Lung (tissue), 17 donors: ENCODE measurements at places on chromosomes 12 and 14. TPM values are rescaled to one million over a fixed set of nuclear protein-coding genes. Genes with fewer than 3 reads are reported as not detected.

OVCH1 gene
- total RNA-seq: not detected

ADCY6 gene
- 37.0 TPM for total RNA-seq

- no peak for DNase-seq
Measured at GRCh38 chr14:65472189-65472588, 59.7 kb downstream of the FUT8 start.

DNA sequence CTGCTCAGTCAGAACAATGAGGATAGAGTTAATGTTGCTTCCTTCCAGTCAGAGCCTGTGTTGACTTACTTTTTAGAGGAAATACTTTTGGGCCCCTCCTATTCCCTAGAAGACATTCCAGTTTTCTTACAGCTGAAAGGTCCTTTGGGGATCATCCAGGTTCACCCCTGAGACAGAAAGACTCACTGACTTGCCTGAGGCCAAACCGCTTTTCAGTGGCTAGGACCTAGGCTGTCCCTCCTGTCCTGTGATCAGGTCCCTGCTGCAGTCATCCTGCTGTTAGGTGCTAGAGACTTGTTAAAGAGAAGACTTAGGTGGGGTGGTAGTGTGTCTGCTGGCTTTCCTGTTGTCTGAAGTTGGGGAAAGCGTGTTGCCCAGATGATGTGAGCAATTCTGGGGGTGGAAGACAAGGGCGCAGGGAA lies 39.6 kb downstream of the SUSD6 start:
- no peak for DNase-seq

GRCh38 chr14:99679111-99679510 lies 5.0 kb upstream of the CYP46A1 start:
- DNase-seq: no peak

GRCh38 chr12:95083938-95084337 lies 10.5 kb upstream of the NR2C1 start:
- peak; percentile 87 for DNase-seq

DNA sequence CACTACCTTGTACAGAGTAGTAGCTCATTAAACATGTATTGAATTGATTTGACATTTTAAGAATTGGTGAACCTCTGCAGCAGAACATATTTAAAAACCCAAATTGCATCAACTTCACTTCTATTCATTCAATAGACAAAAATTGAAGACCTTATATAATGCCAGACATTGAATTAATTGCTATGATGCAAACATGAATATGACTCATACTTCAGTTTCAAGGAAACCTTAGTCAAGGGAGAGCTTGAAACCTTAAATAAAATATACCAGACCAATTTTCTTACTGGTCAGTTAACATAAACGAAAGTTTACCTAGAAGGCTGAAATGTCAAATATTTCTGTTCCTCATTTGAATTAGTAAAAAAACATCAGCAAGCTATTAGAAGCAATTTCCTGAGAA lies 5.0 kb upstream of the MGAT4C start:
- no peak for DNase-seq

- DNase-seq: no peak
Measured at GRCh38 chr14:56687123-56687522, 107.5 kb downstream of the TMEM260 start.

OTX2 gene
- total RNA-seq: not detected

DNA sequence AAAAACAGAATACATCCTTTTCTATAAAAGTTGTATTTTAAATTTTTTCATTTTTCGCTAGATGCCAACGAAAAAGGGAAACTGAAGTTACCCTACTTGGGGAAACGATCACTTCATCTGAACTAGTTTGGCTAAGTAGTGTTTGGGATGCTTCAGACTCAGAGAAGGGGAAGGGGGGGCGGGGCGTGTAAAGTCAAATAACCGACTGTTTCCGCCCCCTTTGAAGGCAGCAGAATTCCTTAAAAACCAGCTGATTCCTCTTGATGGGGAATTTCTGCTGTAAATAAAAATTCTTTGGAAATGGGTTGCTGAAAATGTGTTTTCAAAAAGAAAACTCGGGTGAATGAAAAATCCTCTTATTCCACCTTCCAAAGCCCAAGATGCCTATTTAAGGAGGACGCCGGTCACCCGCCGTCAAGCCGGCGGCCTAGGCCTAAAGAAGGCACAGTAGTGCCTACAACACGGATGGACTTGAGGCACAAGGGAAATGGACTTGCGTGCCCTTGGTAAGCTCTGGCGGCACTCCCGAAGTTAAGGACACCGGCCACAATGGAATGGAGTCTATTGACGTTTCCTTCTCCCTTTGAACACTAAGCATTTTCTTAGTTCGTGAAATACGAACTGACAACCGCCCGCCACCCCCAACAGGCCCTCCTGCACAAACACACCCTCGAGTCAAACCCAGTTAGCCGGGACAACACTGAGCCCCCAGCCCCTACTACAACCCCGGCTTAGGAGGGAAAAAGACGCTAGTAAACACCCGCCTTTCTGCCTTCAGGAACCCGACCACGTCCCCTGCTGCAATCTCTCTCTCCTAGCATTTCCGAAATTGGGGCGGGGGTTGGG lies 1.9 kb downstream of the ATXN2 start:
- DNase-seq: peak; percentile 58

DNA sequence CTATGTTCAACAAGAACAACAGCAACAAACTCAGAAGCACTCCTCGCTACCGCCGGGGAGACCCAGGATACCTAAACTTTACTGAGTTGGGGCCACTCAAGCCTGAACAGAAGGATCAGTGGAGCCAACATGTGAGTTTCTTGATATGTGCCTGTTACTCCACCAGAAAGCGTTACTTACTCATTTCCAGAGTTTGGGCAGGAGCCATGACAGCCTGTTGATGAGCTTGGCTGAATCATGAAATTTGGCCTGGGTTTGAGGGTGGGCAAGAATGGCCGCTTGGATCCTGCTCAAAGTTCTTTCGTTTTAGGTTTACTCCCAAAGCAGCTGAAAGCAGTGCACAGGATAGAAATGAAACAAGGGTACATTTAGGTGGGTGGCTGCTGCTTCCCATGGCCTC lies 12.0 kb upstream of the GALNT6 start:
- no peak for DNase-seq

OAS1 gene
- 15.8 TPM for total RNA-seq

- DNase-seq: no peak
Measured at GRCh38 chr12:7093892-7094291, 1.6 kb upstream of the C1R start.

DNA sequence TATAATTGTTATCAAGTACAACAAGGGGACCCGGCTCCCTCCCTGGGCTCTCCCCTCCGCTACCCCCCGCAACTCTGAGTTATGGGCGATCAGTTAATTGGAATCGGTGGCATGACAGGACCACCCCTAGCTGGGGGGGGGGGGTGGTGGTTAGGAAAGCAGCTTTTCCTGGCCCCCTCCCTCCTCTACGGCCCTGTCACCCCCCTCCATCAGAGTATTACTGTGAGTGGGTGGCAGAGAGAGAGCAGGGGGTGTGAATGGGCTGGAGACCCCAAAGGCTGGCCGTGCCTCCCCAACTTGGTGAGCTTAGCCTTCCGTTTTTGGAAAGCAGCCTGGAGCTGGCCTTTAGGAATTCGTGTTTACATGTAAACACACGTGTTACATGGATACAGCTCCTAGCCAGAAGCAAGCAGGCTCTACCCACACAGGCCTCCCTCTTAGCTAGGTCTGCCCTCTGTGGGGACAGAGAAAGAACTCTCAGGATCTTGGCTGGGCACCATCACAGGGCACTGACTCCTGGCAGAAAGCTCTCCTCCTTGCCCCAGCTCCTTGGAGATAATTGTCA lies 1.1 kb upstream of the HOXC4 start:
- DNase-seq: peak; percentile 92

DNA sequence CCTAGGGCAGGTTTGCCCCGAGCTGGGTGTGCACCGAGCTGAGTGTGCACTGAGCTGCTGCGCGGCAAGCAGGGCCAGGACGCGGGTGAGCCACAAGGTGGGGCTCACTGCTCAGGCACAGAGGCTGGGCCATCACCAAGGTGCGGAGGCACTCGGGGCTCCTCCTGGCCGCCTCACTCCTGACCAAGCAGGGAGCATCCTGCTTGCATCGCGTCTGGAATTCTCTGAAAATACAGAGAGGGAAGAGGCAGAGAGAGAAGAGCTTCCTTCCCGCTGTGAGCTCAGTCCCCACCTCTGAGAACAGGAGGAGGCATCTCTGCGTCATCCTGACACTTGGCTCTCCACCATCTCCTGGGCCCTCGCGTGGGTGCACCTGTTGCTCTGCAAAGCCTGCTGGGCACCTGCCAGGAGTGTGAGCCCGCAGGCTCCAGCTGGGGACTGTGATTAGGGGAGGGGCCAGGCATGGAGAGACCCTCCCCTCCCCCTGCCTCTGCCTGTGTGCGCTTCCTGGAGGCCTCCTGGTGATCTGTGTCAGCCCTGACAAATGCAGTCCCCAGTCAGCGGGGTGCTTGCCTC lies 116.3 kb downstream of the GLT1D1 start:
- peak; percentile 33 for DNase-seq

LRRC43 gene
- total RNA-seq: 11.6 TPM

GRCh38 chr12:30927222-30927611 lies 669 bp downstream of the TSPAN11 start:
- DNase-seq: no peak

AJUBA gene
- total RNA-seq: 34.2 TPM

BAZ1A gene
- 25.6 TPM for total RNA-seq

GRCh38 chr12:34406996-34407300 lies 384.7 kb downstream of the ALG10 start:
- no peak for DNase-seq

DNA sequence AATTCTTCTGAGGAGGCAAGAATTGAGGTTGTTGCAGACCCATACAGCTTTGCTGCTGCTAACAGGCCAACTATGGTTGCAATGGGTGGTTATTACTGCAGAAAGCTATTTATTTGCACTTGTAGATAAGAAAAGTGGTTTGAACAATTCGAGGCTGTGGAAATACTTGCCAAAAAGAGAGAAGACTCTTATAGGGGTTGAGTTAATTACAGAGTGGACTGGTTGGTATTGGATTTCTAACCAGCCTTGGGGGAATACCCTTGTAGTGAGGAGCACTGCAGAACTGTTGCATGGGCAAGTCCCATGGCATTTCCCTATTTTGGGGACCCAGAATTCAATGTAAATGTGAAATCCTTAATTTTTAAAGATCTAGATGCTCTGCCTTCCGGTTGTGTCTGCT lies 120.5 kb downstream of the KCNMB4 start:
- DNase-seq: no peak

GRCh38 chr12:42921741-42922504 lies 332.4 kb upstream of the PRICKLE1 start:
- no peak for DNase-seq

DNA sequence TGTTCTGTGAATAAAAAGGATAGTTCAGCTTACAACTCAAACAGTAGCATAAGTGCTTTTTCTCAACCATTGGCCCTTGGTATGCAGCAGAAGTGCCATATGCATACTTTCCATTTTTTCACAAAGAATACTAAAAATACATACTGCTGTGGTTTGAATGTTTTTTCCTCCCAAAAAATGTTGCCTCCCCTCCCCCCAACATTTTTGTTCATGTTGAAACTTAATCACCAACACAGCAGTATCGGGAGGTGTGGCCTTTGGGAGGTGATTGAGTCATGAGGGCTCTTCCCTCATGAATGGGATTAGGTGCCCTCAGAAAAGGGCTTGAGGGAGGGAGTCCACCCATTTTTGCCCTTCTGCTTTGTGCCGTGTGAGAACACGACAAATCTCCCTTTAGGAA lies 198.6 kb downstream of the ESR2 start:
- DNase-seq: peak; percentile 40

- no peak for DNase-seq
Measured at GRCh38 chr12:117009759-117010158, 89.5 kb downstream of the TESC start.

DNA sequence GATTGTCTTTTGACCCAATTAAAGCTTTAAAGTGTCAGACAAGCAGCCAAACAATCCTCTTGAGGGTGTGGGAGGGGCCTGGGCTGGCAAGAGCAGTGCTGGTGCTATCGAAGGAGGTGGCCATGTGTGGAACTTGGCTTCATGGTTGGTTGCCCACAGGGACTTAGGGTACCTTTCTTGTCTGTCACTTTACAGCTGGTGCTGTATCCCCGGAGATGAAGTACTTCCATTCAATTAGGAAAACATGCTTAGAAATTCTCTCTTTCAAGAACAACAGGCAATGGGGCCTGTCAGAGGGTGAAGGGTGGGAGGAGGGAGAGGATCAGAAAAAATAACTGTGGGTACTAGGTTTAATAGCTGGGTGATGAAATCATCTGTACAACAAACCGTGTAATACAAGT lies 86.5 kb downstream of the DAAM1 start:
- no peak for DNase-seq

CMAS gene
- total RNA-seq: 25.9 TPM

DNA sequence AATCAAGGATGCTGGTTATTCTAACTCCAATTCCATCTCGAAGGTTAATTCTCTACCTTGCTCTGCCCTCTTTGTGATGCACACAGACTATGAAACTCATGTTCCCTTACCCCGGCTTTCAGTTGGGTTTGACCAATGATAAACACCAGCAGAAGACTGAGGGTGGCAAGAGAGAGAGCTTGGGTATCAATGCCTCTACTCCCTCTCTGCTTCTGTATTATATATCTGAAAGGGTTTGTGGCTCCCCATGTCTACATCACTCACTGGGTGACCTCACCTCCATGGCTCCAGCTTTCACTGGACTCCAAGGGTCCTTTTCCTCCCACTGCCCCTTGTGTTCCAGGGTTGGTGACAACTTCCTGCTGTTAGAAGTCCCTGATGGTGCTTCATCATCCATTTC lies 659.0 kb upstream of the TBX3 start:
- no peak for DNase-seq

- no peak for DNase-seq
Measured at GRCh38 chr14:93464271-93464670, 33.5 kb downstream of the UNC79 start.

GRCh38 chr12:45435945-45436710 lies 220.2 kb downstream of the ANO6 start:
- peak; percentile 5 for DNase-seq

GRCh38 chr14:47555333-47555732 lies 120.1 kb downstream of the MDGA2 start:
- no peak for DNase-seq

DNA sequence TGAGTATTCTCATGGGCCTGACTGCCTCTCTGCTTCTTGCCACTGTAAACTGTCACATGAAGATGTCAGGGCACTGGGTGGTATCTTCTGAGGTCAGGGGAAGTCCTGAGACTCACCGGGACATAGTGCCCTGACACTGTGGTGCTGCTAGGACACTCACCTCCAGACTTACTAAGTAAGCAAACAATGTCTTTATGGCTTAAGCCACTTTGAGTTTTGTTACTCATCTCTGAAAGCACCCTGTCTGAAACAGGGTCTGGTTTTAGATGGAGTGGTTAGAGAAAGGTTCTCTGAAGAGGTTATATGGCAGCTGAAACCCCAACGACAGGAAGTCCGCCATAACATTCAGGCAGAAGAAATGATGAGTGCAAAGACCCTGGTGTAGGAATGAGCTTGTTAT lies 22.7 kb downstream of the GPR19 start:
- DNase-seq: no peak

DNA sequence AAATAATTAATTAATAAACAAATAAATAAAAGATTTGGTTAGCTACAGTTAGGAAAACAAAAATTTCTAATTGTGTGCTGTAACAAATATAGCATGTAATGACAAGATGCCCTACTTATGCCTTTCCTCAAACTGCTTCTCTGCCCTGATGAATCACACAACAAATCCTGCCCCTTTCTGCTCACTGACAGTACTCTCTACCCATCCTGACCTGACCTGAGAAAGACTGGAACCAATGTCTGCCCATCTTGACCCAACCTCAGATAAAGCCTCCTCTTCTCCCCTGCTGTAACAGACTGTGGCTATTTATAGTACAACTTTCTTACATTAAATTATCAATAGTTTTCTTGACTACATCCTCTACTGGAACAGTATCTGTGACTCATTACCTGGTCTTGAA lies 43.7 kb downstream of the PPP1R13B start:
- no peak for DNase-seq

- no peak for DNase-seq
Measured at GRCh38 chr14:68734231-68734732, 58.6 kb downstream of the ZFP36L1 start.
